ENCODE measurements at places on chromosomes 7 and 10. TPM values are rescaled to one million over a fixed set of nuclear protein-coding genes. Genes with fewer than 3 reads are reported as not detected.

ECD gene
- 30.2 TPM for total RNA-seq

CYP2W1 gene
- total RNA-seq: 0.05 TPM

INHBA gene
- 0.11 TPM for total RNA-seq

ENKUR gene
- total RNA-seq: 0.21 TPM

ZC3HAV1L gene
- 7.4 TPM for total RNA-seq

TRIL gene
- total RNA-seq: not detected

TMEM176B gene
- total RNA-seq: 0.11 TPM

PRKCQ gene
- 3.5 TPM for total RNA-seq

KAZALD1 gene
- 3.0 TPM for total RNA-seq

DPY19L1 gene
- 49.0 TPM for total RNA-seq

NXPH1 gene
- not detected for total RNA-seq

TAS2R3 gene
- total RNA-seq: not detected

SH2B2 gene
- total RNA-seq: 3.6 TPM

SEMA4G gene
- total RNA-seq: 9.3 TPM

All from A549 treated with GW870086 at 1 μM for 4 hours (cell line).